Pulmonary artery endothelial cell (primary cell): ENCODE measurements at places on chromosomes 2 and 18.
A peak's percentile ranks its signal among the peaks of the same experiment; 100 is the strongest.

GRCh38 chr2:25700221-25700660 lies 26.9 kb upstream of the DTNB start:
- no peak for DNase-seq

DNA sequence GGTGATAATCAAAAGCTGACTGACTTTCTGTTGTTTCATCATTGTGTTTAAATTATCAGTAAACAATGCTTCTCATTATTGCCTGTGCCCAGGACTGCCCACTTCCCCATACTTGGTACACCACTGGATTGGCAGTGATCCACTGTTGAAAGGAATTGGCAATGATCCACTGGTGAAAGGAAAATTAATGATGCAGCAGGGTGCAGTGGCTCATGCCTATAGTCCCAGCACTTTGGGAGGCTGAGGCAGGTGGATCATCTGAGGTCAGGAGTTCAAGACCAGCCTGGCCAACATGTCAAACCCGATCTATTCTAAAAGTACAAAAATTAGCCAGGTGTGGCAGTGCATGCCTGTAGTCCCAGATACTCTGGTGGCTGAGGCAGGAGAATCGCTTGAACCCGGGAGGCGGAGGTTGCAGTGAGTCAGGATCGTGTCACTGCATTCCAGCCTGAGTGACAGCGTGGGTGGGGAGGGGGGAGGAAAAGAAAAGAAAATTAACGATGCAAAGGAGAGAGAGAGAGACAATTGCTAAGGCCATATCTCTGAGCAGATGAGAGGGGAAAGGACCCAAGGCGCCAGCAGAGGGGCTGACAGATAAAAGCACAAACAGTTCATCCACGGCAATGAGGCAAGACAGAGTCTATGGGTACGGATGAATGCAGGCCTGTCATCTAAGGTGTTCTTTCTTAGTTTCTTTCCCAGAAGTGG lies 10.2 kb upstream of the GTF2A1L start:
- no peak for DNase-seq

DNA sequence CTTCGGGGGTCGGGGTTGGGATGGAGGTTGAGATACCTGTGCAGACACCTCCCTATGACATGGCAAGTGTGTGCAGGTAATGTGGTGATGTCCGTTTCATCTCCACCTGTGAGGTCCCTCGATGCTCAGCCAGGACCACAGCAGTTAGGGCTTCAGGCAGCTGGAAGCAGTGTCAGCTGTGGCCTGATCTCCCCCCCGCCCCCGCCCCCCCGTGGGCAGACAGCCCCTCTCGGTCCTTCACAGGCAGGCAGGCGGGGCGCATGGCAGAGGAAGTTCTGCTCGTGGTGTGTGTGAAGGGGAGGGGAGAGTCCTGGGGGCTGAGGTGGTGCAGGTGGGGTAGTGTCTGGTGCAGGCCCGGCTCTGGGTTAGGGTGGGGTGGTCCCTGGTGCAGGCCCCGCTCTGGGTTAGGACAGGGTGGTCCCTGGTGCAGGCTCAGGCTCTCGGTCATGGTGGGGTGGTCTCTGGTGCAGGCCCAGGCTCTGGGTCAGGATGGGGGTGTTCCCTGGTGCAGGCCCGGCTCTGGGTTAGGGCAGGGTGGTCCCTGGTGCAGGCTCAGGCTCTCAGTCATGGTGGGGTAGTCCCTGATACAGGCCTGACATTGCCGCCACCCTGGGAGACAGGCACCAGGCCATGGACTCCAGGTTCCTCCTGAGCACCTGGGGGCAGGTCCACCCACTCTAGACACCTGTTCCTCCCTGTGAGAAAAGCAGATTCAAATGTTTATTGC lies 94.3 kb downstream of the NFATC1 start:
- DNase-seq, result no peak

- DNase-seq, result no peak
Measured at GRCh38 chr2:98704499-98705332, 26.2 kb downstream of the MGAT4A start.

GRCh38 chr2:10826026-10826425 lies 13.4 kb upstream of the PDIA6 start:
- DNase-seq, result no peak

- no peak for DNase-seq
Measured at GRCh38 chr2:127638361-127639110, 7.4 kb upstream of the GPR17 start.

DNA sequence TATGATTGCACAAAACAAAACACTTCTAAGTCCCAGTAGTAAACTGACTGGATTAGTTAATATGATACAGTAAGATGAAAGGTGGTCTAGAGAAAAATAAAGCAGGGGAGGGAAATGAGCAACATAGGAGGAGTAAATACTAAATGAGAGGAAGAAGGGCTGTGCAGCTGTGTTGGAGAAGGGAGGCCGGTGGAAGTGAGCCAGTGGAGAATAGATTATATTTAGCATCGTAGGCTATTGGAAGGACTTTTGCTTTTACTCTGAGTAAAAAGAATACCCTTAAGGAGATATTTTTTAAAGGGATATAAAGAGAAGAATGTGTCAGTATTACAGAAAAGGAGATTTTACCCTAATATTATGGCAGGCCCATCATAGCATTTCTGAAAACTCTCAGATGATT lies 12.7 kb downstream of the WDR75 start:
- no peak for DNase-seq

- DNase-seq, result no peak
Measured at GRCh38 chr2:68282811-68283418, 30.6 kb upstream of the PPP3R1 start.

DNA sequence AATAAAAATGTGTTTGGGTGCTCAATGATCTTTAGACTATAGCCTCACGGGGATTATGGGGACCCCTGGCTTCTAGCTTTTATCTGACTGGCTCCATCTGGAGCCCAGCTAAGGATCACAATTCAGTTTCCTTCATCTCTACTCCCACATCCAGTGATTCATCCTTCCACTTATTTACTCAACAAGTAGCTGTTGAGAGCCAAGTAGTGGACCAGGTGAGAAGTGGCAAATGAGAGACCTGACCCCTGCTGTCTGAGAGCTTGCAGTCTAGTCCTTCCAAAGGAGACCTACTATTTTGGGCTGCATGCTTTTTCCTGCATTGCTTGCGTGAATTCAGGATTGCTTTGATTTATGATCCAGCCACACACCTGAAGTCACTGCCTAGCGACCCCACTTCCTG lies 10.7 kb upstream of the DSG3 start:
- no peak for DNase-seq

DNA sequence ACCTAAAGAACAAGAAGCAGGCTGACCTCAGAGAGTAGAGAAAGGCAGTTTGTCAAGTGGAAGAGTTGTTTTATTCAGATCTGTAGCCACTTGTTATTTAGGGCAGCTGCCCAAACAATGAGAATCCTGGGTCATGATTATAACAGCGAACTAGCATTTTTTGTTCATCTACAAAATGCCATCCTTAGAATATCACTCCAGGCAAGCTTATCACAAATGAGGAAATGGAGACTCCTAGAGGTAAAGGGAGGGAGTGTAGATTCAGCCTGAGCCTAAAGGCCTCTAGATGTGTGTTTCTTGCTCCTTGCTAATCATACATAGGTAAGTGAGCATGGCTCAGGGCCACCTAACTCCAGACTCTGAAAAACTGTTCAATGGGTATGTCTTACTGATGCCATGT lies 126.1 kb downstream of the HNMT start:
- DNase-seq, result peak; percentile 10
